Activated CD4-positive, alpha-beta T cell treated with anti-CD3 and anti-CD28 coated beads, Interleukin-2, amount 10 ng/mL, durations not matched to agents 24 days and 14 days (primary cell): ENCODE measurements at places on chromosomes 3 and 15.

GRCh38 chr15:46312133-46312740, 677.4 kb downstream of the SQOR start:
- peak; percentile 85 for DNase-seq

DNA sequence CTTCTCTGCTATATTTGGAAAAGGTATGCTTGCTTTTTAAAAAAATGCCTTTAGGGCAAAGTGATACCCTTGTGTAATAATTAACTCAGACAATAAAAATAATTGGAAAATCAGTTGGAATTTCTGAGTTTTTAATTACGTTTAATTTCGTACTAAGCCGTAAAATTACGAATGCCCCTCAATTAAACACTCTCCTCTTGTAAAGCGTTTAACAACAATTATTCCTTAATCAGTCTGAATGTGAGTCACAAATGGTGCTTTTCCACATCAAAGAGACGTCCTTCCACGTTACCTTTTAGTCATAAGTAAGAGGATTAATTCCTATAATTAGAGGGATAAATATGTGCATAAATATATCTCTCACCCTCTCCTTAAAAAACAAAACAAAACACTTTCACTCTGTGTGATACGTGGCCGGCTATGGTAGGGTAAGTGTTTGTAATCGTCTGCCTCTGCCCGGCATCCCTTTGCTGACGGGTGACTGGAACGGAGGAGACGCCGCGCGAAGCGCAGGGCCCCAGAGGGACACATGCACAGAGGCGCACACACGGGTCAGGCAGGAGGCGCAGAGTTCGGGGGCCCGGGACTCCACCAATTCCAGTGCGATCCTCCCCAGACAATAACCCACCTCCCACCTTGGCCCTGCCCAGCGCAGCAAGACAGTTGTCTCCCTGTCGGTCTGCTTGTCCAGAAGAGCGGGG, 9.7 kb upstream of the MEIS2 start:
- DNase-seq: no peak

DNA sequence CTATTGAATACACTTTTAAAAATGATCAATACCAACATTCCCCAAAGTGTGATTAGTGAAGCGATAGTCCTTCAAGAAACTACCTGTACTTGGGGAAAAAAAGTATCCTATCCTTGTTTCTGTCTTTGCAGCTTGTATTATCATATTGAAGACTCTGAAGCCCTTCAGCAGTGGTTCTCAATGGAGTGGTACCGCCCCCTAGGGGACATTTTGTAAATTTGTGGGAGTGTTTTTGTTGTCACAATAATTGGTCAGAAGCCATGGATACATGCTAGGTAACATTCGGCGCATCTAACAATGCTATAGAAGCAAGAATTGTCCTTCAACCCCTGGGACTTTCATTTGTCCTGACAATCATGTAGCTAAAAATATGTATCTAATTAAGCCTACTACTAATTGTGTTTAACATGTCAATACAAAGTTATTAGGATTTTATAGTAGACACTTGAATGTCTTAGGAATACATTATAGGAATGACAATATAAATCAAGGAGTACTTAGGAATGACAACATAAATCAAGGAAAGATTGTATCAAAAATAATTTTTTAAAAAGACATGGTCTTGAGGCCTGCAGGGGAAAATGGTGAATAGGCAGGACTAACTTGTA, 53.7 kb downstream of the NMD3 start:
- peak; percentile 86 for DNase-seq

- peak; percentile 43 for DNase-seq
These were observed 149.6 kb downstream of the OPA1 start for GRCh38 chr3:193742628-193743027.

- DNase-seq: peak; percentile 67
These were observed 53.1 kb upstream of the ULK4 start for GRCh38 chr3:42014921-42015533.

GRCh38 chr3:101900316-101900715, 51.0 kb downstream of the NFKBIZ start:
- DNase-seq: no peak

GRCh38 chr3:5035692-5036391, 56.6 kb downstream of the BHLHE40 start:
- DNase-seq: no peak

GRCh38 chr3:15291589-15292541, 40.5 kb downstream of the SH3BP5 start:
- peak; percentile 92 for DNase-seq

- no peak for DNase-seq
These were observed 304.1 kb downstream of the UNC13C start for GRCh38 chr15:54282228-54282836.

DNA sequence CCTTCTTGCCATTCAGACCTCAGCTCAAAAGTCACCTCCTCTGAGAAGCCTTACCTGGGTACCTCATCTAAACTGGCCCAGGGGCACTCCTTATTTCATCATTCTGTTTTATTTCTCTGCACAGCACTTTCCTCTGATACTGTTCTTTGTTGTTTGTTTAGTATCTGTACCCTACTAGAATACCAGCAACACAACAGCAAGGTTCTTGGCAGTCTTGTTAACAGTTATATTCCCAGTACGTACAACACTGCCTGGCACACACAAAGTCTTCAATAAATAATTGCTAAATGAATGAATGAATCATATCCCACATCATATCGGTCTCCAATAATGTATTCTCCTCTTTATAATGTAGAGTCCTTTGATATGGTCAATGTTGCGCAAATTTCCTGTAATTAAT, 188.1 kb downstream of the FOXP1 start:
- no peak for DNase-seq

DNA sequence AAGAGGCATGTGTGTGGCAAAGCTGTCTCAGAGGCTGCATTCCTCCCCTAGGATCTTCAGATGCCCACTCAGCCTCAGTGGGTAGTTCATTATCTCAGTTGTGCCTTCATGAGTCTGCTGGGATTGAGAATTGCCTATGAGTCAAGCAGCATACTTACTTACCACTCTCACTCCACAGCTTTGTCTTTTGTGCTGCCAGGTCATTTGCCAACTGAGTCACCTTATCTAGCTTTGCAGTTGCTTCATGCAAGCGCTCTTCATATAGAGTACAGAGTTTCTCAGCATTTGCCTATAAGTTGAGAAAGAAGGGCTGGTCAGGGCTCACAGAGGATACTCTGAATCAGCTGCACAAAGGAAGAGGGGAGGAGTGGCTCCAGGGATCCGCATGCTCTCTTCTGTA, 89.5 kb downstream of the MYH15 start:
- no peak for DNase-seq

- no peak for DNase-seq
These were observed 288.0 kb downstream of the EPHA3 start for GRCh38 chr3:89395456-89395855.

GRCh38 chr3:180275176-180275575, 238.4 kb upstream of the PEX5L start:
- DNase-seq: no peak

DNA sequence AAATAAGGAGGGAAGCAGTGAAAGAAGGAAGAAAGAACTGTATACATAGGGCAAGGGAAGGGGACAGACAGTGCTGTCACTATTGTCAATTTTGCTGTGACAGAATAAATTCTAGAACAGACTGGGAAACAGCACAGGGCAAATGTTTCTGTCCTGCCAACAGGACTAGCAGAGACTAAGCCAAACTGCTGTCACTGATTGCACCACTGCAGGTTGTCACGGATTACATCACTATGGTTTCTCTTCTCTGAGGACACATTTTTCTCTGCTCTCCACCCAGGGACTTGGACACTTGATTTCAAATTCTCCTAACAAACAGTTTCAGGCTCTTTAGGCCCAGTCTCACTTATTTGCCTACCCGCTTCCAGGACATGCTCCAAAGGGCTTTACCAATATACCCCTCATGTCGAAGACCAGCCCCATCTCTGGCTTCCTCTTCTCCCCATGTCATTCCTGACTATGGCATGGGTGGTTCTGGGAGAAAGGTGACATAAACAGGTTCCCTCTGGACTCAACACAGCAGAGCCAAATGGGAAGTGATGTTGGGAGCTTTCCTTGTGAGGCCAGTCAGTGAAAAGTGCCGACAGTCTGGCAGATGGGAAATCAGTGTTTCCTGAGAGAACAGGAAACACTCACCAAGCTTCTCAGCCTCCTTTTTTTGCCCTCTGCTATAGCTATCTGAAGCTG, 70.2 kb upstream of the ST3GAL6 start:
- DNase-seq: peak; percentile 54

GRCh38 chr3:177283983-177284382, 86.7 kb upstream of the TBL1XR1 start:
- DNase-seq: no peak

DNA sequence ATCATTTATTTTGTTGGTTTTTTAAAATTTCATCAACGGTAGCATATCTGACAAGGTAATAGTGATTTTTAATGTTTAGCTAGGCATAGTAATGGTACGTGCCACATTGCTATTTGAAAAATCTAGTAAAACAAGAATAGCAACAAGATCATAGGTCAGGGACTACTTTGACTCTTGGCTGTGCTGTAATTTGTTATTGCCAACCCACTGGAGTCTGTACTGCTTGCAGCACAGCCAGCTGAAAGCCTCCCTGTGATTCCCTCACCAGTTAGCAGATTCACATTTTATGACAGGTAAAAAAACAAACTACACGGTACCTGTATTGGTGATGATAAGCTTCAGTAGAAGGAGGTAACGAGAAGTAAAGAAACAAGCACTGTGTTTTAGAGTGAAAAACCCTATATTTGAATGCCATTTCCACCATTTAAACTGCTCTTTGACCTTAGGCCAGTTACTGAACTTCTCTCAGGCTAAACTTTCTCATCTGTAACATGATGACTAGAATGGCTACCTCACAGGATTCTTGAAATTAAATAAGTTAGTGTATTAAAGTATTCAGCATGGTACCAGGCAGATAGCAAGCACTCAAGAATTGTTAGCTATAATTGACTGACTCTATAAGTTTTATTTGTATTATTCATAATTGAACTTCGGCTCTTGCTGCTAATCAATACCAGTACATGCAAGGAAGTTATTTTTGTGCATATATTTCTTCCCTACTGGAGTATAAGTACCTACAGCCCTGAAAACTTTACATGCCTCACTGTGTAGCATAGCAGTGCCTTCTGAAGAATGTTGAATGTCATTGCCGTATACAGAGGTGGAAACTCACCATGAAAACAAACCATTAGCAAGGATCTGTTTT, 16.1 kb downstream of the FILIP1L start:
- no peak for DNase-seq

DNA sequence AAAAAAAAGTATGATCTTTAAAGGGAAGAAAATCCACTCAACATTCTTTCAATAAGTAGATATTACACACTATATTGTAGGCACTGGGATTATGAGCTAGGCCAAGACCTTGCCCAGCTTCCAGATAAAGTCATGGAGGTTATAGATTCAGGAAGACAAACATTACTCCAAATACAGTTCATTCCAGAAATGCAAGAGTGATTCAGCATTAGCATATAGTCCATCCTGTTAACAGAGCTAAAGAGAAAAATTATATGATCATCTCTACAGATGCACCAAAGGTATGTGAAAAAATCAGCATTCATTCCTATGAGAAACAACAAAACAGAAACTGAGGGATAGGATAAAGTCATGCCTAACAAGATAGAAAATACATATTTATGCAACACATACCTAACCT, 42.1 kb upstream of the NSMCE3 start:
- no peak for DNase-seq

DNA sequence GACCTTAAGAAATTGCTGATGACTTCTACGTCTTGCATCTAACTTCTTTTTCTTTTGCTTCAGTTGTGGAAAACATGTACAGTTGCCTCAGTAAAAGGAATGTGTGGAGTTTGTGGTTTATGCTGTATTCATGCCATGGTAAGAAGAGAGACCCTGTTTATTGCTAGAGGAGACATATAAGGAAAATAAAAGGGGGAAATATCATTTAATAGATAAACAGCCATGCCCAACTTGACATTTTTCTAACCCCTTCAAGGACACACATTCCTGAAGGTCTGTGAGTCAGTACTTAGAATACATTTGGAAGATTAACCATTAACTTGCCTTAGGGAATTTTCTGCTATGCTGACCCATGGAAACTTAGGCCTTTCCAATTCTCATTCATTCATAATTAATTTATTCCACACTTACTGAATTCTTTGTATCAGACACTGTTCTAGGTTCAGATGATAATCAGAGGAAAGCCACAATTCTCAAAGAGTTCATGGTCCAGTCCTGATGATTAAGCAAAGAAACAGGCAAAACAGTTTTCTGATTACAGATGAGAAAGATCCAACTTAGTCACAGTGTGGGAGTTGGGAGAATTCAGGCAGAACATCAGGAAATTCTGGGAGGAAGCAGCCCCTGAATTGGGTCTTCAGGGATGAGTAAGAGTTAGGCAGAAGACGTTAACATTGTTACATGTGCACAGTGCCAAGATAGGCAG, 329.8 kb upstream of the RASGRP1 start:
- no peak for DNase-seq

DNA sequence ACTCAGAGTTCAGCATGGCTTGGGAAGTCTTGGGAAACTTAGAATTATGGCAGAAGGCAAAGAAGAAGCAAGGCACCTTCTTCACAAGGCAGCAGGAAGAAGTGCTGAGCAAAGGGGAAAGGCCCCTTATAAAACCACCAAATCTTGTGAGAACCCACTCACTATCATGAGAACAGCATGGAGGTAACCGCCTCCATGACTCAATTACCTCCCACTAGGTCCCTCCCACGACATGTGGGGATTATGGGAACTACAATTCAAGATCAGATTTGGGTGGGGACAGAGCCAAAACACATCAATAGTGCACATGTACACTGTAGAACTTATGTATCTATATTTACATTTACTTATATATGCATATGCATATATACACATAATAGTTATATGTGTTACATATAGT, 565.3 kb upstream of the NR2F2 start:
- no peak for DNase-seq
